ENCODE measurements at places on chromosomes 7 and 10.
A peak's percentile ranks its signal among the peaks of the same experiment; 100 is the strongest.

DNA sequence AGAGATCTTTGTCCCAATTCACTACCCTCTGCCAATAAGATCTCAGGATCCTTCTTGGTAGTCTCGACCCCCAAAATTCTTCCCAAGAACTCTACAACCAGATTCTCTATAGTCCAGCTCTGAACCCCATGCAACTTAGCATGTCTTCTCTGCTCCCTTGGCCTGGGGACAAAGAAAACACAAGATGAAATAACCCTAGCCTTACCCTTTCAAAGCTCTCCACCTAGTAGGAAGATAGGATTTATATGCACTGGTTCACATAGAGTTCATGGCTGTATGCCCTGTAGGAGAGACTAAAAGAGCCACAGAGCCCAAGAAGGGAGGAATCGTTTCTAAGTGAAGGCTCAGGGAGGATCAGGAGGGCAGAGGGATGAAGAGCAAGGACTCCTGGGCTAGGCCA, 96.1 kb downstream of the PPP1R3C start:
- DNase-seq: no peak

- no peak for DNase-seq
Observed at GRCh38 chr7:1635401-1635800, 34.7 kb upstream of the ELFN1 start.

DNA sequence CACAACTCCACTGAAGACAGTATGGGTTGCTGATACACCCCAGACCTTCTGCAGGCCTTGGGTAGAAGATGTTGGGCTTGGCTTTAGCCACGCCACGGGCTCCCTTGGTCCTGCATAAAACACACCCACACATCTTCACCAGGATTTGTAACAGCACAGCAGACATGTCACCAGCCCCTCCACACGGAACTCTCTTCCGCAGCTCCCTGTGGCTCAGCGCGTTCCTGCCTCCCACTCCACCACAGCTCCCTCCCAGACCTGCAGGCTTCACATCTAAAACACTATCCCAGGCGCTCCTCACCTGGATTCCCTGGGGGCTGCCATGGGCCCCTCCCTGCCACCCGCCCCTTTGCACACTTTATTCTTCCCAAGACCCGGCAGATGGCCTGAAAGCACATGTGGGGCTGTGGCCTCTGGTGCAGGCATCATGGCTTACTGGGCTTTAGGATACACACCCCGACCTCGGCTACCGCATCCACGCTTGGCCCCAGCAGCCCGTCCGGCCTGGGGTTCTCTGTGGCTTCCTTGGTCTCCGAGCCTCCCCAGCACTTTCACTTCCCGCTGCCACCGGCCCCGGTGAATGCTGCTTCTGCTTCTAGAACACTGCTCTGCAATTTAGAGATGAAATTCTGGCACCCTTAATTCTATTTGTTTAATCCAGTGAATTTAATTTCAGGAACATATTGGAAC, 432.9 kb downstream of the DNAJB6 start:
- no peak for DNase-seq

GRCh38 chr7:103094102-103094501, 19.2 kb downstream of the ARMC10 start:
- no peak for DNase-seq

GRCh38 chr7:111274857-111275256, 183.9 kb downstream of the LRRN3 start:
- peak; percentile 21 for DNase-seq

GRCh38 chr7:150329331-150330120, 6.2 kb upstream of the ACTR3C start:
- DNase-seq: no peak

- peak; percentile 98 for DNase-seq
Observed at GRCh38 chr10:126247446-126247975, 140.8 kb downstream of the ADAM12 start.

- DNase-seq: no peak
Observed at GRCh38 chr7:1302936-1303335, 70.3 kb downstream of the UNCX start.

- no peak for DNase-seq
Observed at GRCh38 chr7:98619450-98620321, 2.6 kb downstream of the NPTX2 start.

DNA sequence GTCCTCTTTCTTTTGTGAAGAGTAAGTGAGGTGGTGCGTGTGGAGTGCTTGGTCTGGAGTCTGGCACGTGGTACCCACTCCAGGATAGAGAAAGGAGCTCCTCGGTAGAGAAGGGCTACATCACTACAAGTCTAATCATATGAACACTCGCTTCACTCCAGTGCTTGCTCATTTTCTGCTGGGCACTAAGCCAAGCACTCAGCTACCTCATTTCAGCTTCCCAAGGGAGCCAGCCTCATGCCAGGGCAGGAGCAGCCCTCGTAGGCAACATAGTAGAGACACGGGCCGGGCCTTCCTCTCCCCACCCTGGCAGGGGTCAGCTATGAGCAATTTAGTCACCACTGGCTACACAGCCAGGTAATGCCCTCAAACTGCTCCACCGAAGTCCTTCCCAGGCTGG, 11.4 kb upstream of the HSPA12A start:
- DNase-seq: no peak

DNA sequence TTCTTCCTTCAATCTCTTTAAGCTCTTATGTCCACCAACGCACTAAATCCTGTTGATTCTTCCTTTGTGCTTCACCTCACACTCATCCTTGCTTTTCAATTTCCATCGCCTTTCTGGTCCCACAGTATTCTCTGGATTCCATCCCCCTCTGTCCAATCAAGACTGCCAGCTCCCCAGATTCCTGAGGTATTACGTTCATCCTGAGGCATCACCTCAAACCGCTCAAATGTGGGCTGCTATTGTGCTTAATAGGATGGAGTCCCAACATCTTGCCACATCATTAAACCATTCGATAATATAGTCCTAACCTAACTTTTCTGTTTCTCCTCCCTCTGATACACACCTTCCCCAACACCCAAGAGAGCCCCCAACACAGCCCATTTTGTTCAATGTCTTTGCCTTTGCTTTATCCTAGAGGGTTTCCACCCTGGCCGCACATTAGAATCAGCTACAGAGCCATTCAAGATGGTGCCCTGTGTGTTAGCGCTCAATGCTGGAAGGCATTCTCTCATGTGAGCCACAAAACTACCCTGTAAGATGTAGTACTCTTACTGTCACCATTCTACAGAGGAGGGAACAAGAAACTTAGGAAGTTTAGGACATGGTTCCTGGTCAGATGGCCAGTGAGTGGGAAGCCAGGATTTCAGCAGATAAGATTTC, 79.5 kb upstream of the LEP start:
- no peak for DNase-seq

DNA sequence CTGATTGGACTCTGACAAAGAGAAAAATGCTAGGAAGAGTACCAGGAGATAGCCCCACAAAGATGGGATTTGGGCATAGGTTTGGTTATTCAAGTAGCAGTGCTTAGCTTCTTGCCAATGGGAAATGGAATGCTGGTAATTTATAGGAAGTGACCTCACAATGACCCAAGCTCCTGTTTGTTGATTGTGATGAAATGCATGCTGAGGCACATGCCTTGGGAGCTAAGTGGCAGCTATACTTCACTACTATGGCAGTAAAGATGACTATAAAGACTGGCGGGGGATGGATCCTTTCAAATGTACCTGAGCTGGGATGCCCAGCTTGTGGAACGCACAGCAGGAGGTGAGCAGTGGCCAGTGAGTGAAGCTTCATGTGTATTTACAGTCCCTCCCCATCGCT, 153.8 kb downstream of the ZNF22 start:
- DNase-seq: no peak

DNA sequence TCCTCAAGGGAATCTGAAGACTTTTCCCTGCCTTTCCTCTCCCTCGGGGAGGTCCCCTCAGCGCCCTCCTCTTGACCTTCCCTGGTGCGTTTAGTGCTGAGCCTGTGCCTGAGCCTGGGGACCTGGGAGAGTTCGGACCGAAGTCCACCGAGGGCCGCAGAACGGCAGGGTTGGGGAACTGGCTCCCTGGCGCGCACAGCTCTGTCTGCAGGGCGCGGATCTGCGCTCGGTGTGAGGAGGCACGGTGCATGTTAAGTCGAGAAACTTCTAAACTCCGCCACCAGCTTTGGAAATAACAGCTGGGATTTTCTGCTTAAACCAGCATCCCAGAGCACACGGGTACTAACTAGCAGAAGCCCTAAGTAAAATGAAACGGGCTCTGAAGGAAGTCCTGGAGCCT, 44.2 kb upstream of the SLC29A4 start:
- no peak for DNase-seq

GRCh38 chr10:48551861-48552591, 52.8 kb downstream of the ARHGAP22 start:
- DNase-seq: peak; percentile 18

DNA sequence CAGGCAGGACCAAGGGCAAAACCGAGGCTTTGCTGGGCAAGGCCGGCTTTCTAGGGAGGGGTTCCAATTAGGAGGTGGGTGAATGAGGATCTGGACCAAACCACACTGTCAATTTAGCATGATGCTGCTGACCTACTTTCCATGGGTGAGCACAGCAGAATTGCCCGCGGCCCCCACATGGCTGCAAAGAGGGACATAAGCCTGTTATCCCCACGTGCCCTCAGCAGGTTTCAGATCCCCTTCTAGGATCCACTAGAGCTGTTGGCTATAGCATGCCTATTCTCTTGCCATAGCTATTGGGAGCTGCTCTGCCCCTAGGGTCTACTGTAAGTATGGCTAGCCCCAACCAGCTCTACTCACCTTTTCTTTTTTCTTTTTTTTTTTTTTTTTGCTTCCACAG, 102.8 kb downstream of the COL13A1 start:
- no peak for DNase-seq

GRCh38 chr7:155538293-155538692, 8.1 kb downstream of the CNPY1 start:
- DNase-seq: no peak

- DNase-seq: no peak
Observed at GRCh38 chr10:60494774-60495173, 105.1 kb upstream of the ANK3 start.

DNA sequence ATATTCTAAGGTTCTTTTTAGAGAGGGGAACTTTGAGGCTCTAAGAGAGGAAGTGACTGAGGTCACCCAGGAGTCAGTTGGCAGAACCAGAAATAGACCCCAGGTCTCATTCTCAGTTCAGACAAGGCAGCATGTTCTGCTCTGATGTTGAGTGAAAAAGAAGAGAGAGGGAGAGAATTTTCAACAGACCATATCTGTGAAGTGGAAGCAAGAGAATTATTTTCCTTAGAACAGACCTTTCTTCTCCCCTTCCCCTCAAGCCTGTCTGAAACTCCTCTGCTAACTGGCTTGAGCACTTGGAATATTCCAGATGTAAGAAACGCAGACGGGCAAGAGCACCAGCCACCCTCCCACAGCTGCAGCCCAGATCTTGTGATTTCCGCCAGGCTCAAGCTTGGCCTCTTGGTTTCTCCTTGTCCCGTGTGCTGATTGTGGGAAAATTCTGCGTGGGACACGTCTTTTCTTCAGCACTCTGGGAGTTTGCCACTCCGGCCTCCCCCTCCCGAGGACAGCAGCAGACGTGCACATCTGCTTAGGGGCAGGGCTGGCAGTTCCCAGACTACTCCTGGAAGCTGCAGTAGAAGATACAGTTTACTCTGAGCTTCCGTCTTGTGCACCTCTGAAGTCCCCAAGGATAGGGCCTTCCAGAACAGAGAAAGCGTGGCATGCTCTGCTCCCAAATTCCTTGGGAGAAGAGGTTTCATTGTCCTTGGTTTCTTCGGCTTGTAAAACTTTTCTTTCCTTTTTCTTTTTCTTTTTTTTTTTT, 22.7 kb upstream of the IKZF1 start:
- DNase-seq: no peak

DNA sequence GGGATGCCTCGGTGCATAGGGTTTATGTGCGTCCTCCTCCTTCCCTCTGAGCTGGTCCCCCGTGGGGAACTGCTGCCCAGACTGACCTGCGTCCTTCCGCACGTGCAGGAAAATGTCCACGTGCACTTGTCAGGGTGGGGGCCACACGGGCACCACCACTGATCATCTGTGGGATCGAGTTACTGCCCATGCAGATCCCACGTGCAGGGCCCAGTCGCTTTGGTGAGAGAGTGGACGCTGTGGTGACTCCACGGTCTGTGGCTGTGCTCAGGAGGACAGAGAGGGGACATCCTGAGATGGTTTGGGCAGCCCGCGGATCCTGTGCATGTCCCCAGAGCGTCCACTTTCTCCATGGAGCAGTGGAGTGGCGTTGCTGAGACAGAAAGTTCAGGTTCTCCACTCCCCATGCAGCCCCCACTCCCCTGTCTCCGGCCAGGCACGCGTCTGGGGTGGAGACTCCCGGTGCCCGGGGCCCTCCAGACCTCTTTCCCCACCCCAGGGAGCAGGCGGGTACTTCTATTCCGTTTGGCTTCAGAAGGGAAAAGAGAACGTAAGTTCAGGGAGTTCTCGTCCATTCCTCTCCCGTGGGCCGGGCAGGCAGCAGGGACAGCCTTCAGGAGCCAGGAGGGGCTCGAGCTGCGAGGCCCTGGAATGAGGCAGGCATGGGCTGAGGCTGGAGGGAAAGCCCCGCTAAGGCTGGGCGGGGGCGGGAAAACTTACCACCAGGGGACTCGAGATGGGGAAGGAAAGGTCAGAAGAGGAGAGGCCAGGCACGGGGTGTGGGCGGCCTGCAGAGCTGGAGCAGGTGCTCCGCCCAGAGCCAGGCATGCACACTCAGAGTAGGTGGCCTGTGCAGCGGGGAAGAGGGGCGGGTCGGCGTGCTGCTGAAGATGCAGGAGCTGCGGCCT, 59.9 kb downstream of the EGFR start:
- no peak for DNase-seq

DNA sequence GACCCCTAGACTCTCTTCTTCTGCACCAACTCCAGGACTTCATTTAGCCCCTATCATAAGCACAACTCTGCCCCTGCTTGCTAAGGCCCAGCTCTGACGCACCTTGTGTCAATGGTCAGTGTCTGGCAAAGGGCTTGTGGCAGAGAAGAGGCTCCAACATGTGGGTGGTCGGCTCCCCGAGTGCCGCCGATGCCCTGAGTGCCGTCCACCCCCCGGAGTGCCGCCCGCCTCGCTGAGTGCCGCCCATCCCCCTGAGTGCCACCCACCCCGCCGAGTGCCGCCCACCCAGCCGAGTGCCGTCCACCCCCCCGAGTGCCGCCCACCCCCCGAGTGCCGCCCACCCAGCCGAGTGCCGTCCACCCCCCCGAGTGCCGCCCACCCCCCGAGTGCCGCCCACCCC, 50.3 kb downstream of the ASB13 start:
- DNase-seq: no peak

- no peak for DNase-seq
Observed at GRCh38 chr10:451021-451471, 238.4 kb downstream of the DIP2C start.

- DNase-seq: peak; percentile 96
Observed at GRCh38 chr10:30454744-30455510, 20.9 kb downstream of the MAP3K8 start.

DNA sequence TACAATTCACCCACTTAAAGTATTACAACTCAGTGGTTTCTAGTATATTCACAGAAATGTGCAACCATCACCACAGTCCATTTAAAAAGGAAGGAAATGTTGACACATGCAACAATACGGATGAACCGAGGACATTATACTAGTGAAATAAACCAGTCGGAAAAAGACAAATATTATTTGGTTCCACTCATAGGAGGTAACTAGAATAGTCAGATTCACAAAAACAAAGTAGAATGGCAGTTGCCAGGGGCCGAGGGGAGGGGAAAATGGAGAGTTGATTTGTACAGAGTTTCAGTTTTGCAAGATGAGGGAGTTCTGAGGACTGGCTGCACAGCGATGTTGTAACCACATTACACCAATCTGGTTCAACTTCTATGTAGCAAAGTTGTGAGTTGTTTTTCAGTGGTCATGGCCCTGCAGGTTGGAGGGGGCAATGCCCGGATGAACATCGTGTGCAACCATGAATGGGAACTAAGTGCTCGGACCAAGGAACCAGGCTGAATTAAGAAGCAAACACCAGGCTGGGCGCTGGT, 17.6 kb upstream of the TNPO3 start:
- no peak for DNase-seq

All from fibroblast of skin of left biceps (primary cell).